Ureter (tissue), 1 donor: ENCODE measurements at places on chromosomes 6 and 20. TPM values are rescaled to one million over a fixed set of nuclear protein-coding genes. Genes with fewer than 3 reads are reported as not detected.

KIAA1755 gene
- total RNA-seq, result 3.9 TPM

HTR1E gene
- total RNA-seq, result not detected

PRRT1 gene
- 2.8 TPM for total RNA-seq

SRSF12 gene
- total RNA-seq, result 0.57 TPM

GPR6 gene
- total RNA-seq, result not detected

WFDC12 gene
- not detected for total RNA-seq

TOMM6 gene
- total RNA-seq, result 209 TPM

SNRPB2 gene
- 41.8 TPM for total RNA-seq

SAMD5 gene
- total RNA-seq, result 4.8 TPM

SLC22A16 gene
- not detected for total RNA-seq

DSP gene
- total RNA-seq, result 67.6 TPM
